NCI-H526 treated with DMSO at 0.1 percent for 48 hours (cell line): ENCODE measurements at places on chromosomes 6 and 20.

DNA sequence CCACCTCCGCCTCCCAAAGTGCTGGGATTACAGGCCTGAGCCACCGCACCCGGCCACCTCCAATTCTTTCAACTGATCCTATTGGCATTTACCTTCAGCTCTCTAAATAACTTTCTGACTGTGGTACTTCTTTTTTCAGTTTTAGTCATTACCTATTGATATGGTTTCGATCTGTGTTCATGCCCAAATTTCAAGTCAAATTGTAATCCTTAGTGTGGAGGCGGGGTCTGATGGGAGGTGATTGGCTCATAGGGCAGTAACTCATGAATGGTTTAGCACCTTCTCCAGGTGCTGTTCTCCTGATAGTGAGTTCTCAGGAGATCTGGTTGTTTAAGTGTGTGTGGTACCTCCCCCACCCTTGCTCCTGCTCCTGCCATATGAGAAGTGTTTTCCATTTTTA, 140.9 kb downstream of the LPA start:
- no peak for DNase-seq

DNA sequence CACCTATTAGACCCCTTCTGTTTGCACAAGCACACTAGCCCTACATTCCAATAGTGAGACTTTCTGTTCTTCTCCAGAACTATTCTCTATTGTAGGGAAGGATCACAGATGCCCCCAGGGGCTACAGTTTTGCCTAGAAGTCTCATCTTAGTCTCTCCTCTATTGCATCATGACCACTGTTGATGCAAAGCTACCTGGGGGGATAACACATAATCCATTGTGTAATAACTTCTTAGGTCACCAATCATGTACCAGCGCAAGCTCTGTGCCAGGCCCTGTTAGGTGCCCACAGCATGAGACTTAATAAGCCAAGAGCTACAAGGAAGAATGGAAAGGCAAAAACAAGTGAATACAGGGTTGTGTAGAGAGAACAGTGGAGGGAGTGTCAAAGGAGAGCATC, 98.1 kb upstream of the TNFAIP3 start:
- no peak for DNase-seq

DNA sequence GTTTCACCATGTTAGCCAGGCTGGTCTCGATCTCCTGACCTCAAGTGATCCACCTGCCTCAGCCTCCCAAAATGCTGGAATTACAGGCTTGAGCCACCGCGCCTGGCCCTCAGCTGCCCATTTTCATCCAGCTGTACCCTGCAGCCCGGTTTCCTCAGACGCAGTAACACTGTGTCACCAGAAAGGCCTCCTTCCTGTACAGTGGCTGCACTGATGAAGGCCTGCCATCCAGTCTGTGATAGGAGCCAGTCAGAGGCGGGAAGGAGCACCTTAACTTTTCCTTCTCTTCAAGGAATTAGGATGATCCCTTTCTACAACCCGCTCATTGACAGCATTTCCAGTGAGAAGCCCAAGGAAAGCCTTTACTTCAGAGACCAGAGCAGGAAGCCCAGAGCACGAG, 75.9 kb downstream of the GFOD1 start:
- DNase-seq = no peak

DNA sequence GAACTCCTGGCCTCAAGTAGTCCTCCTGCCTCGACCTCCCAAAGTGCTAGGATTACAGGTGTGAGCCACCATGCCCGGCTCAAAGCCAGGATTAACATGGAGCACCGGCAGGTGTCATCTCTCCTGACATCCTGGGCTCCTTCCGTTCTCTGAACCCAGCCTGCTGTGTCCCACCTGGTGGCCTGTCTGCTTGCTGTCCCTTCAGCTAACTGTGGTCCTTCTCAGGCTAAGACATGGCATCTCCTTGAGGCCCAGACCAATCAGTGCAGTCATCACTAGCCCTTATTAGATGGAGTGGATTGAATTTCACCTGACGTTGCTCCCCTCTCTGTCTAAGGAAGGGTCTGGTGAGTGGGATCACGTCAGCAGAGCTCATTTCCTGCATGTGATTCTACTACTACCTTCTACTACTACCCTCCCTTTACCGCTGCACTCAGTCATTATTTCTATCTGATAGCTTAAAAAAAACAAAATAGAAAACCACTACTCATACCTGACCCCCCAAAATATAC, 28.0 kb upstream of the SYNJ2 start:
- peak; percentile 61 for DNase-seq

- DNase-seq = no peak
These were observed 122.3 kb downstream of the BANF2 start for GRCh38 chr20:17822039-17822438.

DNA sequence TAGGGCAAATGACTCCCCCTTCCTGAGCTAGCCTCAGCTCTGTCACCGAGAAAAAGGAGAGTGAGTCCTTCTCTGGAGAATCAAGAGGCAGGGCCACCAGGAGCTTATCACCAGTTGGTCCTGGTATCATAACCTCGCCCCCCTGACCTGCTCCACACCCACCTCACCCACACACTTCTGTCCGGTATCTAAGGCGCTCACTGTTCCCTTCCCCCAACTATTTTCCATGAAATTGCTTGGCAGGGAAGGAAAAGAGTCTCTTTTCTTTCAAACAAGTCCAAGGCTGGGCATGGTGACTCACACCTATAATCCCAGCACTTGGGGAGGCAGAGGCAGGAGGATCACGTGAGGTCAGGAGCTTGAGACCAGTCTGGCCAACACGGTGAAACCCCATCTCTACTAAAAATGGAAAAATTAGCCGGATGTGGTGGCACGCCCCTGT, 77.6 kb downstream of the ZMYND8 start:
- DNase-seq = no peak

DNA sequence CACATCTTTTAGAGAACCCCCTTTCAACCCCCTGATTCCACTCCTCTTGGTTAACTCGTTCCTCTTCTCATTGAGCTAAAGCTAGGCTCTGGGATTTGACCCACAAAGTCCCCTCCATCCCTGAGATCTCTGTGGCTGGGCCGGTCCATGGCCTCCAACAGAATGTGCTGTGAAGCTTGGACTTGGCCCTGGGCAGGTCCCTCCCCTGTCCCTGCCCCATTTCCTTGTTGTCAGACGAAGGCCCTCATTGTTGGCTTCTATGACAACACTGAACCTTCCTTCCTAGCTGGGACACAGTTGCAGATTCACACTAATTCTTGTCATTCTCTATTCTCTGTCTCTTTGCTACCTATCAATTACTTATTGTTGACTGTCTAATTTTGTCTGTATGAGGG, 156.1 kb downstream of the SYCP2 start:
- no peak for DNase-seq

- no peak for DNase-seq
These were observed 236.4 kb downstream of the NFATC2 start for GRCh38 chr20:51306081-51306480.

GRCh38 chr6:131532580-131533039, 40.4 kb upstream of the ARG1 start:
- DNase-seq = no peak

GRCh38 chr20:19269737-19270340, 57.4 kb downstream of the SLC24A3 start:
- no peak for DNase-seq

DNA sequence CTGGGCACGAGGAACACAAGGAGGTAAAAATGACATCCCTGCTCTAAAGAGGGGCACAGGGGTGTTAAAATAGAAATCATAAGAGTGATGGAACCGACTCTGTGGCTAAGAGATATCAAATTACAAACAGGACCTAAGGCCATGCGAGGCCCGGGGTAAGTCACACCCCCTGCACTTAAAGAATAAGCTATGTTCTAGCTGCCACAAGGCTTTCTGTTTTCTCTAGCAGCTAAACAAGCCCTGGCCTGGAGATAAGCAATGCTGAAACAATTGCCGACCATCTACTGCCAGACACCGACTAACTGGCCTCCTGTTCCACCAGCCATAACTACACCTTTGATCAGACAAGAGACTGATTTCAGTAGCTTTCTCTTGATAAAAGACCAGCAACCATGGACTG, 32.4 kb downstream of the MDGA1 start:
- DNase-seq = no peak

DNA sequence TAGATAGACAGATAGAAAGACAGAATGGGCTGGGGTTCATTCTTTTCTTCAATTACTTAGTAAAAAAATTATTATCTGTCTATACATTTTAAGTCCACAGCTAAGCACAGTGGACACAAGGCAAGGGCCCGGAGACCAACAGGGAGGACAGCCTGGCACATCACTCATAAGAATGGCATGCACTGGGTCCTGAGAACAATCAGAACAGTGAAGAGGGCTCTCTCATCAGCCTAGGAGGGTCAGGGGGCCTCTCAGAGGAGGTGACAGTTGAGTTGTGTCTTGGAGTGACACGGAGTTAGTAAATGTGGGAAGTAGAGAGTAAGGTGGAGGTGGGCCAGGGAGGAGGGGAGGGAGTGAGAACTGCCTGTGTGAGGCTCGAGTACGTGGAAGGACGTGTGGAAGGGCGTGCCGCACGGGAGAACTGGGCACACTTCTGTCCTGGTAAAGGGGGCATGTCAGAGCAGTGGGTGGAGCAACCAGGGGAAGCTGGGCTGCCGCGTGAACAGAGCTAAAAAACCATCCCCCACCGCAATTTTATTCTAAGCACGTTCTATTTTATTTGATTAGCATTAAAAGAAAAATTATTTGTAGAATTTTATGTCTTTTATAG, 45.1 kb upstream of the DSP start:
- no peak for DNase-seq

DNA sequence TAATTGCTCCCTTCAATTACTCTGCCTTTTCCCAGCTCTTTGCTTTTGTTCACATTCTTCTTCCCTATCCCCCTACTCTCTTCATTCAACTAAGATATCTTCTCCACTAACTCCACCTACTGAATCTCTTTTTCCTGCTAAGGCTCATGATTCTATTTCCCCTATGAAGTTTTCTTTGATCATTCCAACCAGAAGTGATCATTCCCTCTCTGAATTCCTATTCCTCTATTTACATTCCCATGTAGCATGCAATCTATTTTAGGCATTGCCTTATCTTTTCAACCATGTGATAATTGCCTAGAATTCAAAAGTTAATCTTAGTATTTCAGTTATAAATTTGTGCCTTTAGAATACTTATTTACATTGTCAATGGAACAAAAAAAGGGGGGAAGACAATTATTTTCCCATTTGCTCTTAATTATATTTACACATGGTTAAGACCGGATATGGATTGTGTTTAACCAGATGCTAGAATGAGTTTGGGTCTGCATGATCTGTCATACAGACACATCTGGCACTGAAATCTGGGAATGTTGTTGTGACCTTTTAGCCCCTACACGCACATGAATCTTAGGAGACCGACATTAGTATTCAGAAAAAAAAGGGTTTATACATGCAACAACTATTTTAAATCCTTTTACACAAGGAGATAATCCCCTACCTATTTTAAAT, 20.8 kb downstream of the MOXD1 start:
- DNase-seq = no peak

DNA sequence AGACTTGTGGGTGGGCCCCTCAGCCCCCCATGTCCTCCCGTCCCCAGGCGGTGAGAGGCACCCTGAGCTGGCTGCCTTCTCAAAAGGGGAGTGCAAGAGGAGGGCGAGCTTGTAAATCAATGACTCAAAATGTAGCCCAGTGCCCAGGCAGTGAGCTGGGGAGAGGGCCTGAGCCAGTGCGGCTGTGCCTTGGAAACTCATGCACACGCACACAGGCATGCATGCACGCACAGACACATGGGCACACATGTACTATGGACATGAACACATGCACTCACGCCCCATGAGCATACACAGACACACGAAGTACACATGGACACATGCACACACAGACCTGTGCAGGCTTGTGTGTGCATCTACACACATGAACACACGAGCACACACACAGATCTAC, 133.5 kb downstream of the TAF4 start:
- no peak for DNase-seq

- no peak for DNase-seq
These were observed 366.5 kb downstream of the FOXA2 start for GRCh38 chr20:22217712-22218352.

DNA sequence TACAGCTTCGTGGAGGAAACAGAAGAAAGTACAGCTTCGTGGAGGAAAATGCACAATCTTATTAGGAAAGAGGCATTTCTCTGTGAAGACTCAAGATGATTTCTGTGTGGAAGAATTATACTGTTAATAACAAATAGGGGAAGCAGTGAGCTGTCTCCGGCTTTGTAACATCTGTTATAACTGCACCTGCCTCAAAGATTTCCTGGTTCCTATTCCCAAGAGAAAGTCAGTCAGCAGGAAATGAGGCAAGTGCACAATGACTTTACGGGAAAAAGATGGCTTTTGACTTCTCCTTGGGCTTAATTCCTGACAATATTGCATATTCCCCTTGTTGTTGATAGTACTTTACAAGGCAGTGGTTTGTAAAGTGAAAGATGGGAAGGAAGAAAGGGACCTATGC, 538.5 kb downstream of the BMP2 start:
- no peak for DNase-seq

DNA sequence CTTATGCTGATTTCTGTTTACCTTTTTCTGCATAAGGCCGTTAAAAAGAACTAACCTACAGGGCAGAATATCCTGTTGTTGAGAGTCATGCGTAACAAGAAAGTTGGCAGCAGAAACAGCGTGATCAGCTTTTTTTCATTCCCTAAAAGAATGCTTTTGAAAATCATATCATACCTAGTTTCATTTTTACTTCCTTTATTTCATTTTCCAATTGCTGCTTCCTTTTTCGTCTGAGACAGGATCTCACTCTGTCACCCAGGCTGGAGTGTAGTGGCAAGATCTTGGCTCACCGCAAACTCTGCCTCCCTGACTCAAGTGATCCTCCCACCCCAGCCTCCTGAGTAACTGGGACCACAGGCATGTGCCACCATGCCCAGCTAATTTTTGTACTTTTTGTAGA, 4.1 kb downstream of the CALHM6 start:
- no peak for DNase-seq

GRCh38 chr6:168524571-168525001, 83.6 kb downstream of the SMOC2 start:
- no peak for DNase-seq

- DNase-seq = no peak
These were observed 8.4 kb downstream of the VARS2 start for GRCh38 chr6:30922447-30922852.
